ENCODE measurements at places on chromosomes 1 and 21. TPM values are rescaled to one million over a fixed set of nuclear protein-coding genes. Genes with fewer than 3 reads are reported as not detected.
A peak's percentile ranks its signal among the peaks of the same experiment; 100 is the strongest.

DNA sequence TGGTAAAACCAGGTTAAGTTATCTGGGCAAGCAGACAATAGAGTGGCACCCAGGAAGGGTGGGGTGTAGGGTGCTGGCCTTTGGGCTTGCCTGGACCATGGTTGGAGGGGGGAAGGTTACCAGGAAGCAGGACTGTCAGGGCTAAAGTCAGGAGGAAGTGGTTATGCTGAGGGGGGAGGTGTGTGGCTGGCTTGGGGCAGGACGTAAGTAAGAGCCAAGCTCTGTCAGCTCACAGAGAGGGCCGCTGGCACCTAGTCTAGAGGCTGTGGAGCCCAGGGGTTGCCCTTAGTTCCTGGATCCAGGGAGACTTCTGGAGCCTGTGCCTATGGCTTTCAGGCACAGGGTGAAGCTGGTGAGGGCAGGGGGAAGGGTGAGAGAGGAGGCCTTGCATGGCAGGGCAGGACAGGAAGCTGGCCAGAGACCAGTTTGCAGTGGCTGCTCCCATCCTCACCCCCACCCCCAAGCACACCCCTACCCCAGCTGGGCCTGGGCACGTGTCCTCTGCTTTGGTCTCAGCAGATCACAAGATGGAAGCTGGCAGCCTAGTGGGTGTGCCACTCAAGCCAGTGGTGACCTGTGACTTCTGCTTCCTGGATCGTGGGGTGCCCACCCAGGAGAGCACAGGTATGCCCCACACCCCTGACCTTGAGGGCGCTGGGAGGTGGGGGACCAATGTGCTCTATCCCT lies 20.5 kb upstream of the SMYD3 start:
- no peak for DNase-seq

- DNase-seq, result peak; percentile 59
Measured at GRCh38 chr1:183877053-183877720, 72.3 kb downstream of the RGL1 start.

CFHR1 gene
- total RNA-seq, result not detected

METTL25B gene
- total RNA-seq, result 14.7 TPM

DNA sequence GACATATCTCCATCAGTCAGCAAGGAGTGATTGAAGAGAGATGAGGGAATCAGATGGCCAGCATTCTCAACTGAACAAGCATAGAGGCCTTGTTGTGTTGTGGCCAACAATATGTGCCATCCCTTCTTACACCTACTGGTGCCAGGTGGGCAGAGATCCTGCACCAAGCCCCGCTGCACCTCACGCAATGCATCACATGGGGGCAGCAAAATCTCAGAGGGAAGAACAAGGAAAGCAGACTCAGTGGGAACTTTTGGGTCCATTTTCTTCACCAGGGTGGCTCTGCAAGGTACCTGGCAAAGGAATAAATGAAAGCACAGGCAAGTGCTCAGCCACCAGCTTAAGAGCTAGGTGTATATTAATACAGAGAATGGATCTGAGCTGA lies 33.2 kb downstream of the HSD3B2 start:
- DNase-seq, result no peak

DNA sequence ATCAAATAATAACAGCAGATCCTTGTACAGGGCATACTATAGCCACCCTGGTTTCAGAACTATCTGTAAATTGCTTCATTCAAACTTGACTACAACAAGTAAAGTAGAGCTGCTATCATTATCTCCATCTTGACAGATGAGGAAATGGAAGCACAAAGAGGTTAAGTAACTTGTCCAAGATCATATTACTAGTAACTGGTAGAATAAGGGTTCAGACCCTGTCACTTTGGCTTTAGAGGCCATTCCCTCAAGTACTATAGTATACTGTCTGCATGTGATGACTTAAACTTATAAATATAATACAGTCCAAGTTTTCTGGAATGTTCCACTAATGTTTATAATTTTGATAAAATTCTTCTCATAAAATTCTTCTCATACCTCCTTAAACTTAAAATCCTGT lies 24.8 kb downstream of the PGM1 start:
- no peak for DNase-seq

NR0B2 gene
- total RNA-seq, result 5.3 TPM

GRCh38 chr1:203373002-203373401 lies 22.1 kb upstream of the FMOD start:
- DNase-seq, result no peak

DNA sequence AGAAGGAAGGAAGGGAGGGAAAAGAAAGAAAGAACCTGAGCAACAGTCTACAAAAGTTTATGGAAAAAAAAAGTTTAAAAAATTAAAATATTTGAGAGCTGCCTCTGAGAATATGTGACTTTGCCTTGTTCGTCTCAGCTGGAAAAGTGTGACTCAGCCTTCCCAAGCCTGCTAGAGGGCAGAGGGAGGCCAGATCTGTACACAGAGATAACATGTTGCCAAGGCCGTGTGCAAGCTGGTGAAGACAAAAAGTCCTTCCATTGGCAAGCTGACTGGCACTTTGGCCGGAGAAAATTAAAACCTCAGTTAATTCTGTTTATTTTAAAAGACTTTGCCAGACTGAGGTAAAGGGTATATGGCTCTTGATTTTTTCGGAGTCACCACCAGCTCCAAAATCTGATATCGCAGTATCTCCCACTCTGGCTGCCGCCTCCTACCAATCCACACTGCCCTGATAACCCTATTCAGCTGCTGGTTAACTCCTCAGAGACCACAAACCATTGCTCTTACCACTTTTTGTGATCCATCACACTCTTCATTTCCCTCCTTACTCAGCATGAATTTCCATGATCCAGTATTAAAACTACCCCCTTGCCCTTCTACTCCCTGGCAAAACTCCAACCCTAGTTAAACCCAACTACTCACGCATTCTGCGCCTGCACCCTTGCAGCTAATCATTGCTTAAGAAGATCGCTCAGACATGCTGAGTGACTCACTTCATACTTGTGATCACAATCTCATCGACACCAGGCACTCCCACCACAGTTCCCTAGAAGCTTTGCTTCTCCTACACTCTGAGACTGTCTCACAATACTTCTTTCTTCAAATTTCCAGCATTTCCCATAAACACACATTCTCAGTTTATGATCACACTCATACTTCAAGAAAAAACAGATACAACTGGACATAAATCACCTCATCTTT lies 5.7 kb upstream of the PPP1R15B start:
- DNase-seq, result no peak

DNA sequence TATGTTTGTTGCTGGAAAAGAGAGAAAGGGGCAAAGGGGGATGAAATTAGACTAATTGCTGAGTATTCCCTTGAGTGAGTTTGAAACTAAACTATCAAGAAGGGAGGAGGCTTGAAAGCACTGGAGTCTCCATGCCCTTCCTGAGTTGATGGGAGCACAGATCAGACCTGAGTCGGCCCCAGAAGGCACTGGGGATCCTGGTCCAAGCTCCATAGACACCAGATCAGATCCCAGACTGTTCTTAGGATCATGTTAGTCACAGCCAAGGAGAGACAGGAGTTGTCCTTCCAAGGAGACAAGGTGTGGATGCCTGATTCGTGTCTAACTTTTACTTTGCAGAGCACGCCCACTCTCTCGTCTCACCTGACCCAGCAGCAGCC lies 152.3 kb downstream of the NR5A2 start:
- no peak for DNase-seq

- DNase-seq, result no peak
Measured at GRCh38 chr21:31482460-31482859, 138.4 kb upstream of the TIAM1 start.

TRIM67 gene
- total RNA-seq, result not detected

DNA sequence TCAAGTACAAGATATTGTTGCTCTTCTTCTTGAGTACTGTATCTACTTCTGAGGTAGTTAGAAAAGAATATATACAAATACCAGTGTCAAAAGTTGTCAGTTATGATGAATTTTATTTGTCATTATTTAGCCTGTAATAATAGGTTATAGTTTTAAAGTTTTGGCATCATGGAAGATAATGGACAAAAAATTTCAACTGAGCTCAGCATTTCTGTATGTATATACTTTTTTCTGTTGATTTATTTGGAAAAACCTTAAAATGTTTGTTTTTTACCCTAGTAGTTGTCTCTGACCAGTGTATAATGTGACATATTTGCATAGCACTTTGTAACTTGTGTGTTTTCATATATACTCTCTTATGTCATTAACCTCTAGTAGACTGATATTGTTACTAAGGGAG lies 11.1 kb downstream of the SLC35A3 start:
- no peak for DNase-seq

DNA sequence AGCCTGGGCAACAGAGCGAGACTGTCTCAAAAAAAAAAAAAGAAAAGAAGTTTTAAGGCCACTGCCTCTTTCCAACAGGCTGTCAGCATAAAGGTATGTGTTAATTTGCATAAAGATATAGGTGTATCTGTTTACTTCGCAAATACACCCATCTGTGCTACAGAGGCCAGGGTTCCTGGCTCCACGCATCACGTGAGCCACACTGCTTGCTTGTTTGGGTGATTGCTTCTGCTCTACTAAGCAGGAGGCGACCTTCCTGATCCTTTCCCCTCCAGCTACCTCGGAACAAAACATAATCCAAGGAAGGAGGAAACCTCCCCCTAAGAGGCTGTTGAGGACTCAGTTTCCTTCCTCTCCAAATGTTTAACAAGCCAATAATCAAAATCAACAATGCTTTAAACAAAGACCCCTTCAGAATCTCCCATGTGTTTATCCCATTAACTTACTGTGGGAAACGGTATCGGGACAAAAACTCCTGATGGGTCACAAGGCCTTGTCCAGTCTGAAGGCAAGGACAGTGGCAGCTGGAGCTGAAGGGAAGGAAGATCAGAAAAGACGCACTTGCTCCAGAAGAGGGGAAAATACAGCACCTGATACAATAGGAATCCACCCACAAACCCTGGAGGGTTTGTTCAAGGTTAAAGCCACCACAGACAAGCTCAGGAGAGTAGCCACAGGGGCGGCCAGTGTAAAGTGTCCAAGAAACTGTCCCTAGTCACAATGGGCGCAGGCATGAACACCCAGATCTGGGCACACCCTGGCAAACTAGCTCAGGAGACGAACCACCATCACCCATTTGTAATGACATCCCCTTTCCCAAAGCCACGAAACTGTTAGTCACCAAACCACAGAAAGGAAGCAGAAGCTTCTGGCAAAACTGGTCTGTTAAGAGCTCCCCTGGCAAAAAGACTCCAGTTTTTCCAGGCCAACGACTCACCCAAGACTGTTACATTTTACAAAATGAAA lies 17.2 kb downstream of the CTNNBIP1 start:
- no peak for DNase-seq

DNA sequence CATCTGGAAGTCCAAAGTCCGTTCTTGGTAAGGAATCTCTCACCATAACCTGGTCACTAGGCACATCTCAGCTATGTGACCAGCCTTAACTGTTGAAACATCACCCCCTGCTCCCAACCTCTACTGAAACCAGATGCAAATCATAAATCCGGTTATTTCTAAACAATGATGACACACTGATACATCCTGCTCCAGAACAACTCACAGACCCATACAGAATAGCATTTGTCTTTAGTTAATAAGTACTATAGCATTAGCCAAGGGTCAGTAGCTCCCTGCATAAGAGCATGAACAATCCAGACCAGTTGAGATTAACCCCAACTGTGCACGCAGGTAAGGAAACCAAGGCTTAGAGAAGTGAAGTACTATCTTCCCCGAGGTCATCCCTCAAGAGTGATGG lies 38.0 kb upstream of the KCTD3 start:
- DNase-seq, result no peak

DNA sequence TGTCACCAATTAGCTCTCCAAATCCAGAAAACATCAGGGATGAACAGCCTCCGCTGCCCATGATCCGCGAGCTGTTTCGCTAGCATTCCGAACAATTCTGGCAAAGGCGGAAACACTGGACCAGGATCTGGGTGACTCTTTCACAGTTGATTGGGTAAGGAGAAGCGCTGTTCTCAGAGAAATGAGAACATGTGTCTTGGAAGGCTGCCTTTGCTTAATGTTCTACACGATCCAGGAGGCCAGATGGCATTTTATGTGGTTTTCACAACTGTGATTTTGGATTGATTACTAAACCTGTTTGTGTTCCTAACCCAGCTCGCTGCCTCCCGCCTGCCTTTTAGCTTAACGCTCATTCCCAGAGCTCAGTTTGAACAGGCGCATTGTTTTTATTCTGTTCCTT lies 144.0 kb downstream of the KIF26B start:
- no peak for DNase-seq

- DNase-seq, result no peak
Measured at GRCh38 chr1:47757226-47757975, 239.8 kb downstream of the TRABD2B start.

- no peak for DNase-seq
Measured at GRCh38 chr1:67524143-67525052, 94.2 kb upstream of the SERBP1 start.

GRCh38 chr1:3363756-3364155 lies 90.7 kb upstream of the ARHGEF16 start:
- DNase-seq, result no peak

CD1E gene
- total RNA-seq, result 0.50 TPM

DNA sequence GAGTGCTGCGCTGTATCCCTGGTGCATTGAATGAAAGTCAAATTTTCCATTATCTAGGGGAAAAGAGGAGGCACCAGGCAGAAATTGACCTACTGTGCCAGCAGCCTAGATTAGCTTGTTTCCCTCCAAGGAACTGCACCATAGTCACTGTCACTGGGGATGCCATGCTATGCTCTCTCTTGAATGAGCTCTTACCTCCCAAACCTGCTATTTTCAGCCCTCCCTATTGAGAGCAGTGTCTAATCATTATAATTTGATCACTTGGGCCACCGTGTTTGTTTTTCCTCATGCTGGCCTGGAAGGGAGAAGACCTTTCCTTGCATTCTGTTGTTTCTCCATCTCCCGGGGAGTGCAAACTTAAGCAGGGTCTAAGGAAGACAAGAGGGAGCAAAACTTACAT lies 492.9 kb downstream of the SIPA1L2 start:
- DNase-seq, result no peak

WNT3A gene
- total RNA-seq, result not detected

GRCh38 chr1:93061895-93062792 lies 16.9 kb upstream of the MTF2 start:
- DNase-seq, result no peak

GOLT1A gene
- not detected for total RNA-seq

DNA sequence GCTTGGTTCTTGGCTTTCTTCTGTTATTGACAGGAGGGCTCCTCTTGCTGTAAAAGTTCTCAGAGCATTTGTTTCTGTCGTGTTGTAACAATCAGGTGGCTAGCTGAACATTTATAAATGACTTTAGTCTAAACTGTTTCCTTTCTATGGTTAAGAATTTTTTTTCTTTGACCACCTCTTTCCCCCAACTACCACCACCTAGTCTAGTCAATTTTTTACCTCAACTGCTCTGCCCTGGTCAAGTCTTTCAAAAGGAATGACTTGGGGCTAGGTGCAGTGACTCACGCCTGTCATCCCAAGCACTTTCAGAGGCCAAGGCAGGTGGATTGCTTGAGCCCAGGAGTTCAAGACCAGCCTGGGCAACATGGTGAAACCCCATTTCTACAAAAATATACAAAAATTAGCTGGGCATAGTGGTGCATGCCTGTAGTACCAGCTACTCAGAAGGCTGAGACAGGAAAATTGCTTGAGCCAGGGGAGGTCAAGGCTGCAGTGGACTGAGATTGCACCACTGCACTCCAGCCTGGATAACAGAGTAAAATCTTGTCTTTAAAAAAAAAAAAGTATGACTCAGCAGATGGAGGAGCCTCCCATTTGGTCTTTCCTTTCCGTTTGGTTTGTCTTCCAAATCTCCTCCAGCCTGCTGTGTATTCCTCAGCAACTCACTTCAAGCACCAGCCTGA lies 40.7 kb downstream of the MAP3K21 start:
- DNase-seq, result no peak

- DNase-seq, result no peak
Measured at GRCh38 chr1:187270256-187270655, 441.5 kb downstream of the PLA2G4A start.

NTNG1 gene
- total RNA-seq, result 0.57 TPM

GRCh38 chr1:21319447-21320407 lies 29.5 kb upstream of the ECE1 start:
- peak; percentile 44 for DNase-seq

- DNase-seq, result no peak
Measured at GRCh38 chr1:165414620-165415019, 30.3 kb downstream of the RXRG start.
